T-helper 22 cell (primary cell): ENCODE measurements at places on chromosomes 5 and 9.
A peak's percentile ranks its signal among the peaks of the same experiment; 100 is the strongest.

GRCh38 chr5:89441965-89442364 is 559.0 kb upstream of the MEF2C start:
- DNase-seq: no peak

DNA sequence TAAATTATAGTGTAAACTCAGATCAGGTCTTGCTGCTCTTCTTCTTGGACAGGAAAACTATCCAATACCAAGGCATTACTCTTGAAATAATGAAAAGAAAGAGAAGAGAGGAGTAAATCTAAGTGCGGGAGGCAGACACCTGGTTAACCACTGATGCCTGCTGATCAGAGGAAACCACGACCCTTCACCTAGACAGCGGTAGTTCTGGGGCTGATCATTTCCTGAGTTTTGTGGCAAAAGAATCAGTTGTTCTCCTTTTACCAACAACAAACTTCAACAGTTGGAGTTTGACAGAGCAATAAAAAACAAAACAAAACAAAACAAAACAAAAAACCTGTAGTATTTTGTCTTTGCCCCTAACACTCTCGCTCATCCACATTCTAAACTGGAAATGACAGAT is 3.0 kb downstream of the RLN1 start:
- peak; percentile 18 for DNase-seq

DNA sequence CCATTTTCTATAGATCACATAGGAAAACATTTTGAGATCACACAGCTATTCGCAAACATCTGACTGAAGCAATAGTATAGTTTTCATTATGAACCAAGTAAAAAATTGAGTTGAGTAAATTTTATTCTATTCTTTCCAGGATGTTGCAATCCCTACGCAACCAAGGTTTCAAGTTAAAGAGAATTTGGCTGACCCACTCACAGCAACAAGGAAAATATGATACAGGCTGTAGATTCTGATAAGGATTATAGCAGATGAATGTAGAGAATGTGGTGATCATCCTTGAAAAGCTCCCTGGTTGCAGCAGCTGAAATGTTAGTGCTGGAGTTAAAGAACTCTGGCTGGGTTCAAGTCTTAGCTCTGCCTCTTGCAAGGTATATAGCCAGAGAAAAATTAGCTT is 4.7 kb downstream of the ABCA1 start:
- no peak for DNase-seq

DNA sequence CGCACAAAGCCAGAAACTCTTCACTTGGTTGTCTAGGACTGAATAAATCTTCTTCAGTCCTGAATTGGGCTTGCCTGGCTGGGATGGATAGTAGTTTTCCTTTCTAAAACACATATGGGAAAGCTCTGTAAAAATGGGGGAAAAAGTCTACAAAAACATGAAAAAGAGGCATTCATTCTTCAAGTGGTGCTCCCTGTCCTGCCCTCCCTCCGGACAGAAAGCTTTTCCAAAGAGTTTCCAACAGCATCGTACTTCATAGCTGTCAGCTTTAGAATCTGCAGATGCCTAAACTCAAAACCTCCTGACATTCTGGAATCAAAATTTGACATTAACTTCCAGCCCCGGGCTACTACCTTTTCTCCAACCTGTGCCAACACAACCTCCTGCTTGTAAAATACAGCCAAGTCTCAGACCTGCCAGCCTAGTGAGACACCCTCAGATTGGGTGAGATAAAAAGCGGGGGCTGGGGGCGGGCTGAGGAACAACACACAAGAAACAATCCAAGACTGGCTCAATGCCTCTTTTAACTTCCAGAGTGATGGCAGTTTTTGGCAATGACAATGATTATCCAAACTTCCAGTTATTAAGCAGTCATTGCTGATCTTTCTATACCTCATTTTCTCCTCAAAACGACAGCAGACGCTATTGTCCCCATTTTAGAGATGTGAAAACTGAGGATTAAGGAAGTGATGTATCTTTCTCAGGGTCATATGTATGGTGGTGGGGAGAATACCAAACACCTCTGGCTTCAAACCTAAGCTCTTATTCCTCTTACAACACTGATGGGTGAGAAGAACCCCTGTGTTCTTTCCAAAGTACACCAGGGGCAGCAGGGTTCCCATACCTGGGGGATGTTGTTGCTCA is 1.3 kb downstream of the TNC start:
- DNase-seq: no peak

- no peak for DNase-seq
Observed at GRCh38 chr9:96508227-96508940, 58.4 kb downstream of the HABP4 start.

DNA sequence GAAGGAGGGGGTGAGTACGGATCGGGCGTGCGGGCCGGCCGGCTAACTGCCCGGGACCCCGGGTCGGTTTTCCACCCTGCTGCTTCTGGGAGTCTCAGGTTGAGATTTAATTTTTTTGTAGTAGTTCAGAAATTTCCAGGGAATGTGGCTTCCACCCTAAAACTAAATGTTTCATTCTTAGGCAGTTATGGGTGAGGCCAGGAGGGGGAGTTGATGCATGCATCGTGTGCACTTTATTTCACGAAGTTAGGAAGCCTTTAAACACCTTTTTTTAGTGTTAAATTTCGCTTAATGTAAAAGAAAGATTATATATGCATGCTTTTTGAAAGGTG is 905 bp downstream of the CDK9 start:
- no peak for DNase-seq

GRCh38 chr5:133370036-133370831 is 242.1 kb downstream of the FSTL4 start:
- no peak for DNase-seq

DNA sequence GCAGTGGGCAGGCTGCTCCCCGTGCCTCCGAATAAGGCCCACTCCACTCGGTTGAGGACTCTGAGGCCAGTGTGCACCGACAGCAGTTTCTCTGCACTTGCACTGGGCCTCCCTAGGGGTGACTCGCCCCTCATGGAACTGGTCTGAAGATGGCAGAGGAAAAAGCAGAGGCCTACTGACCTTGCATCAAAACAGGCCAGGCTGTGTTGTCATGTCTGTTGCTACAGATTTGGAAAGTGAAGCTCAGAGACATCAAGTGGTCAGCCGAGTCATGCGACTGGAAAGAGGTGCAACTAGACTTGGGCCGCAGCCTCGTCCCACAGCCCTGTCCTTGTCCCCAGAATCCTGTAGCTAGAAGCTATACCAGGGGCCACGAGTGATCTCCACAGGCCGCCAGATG is 78.3 kb downstream of the DCP2 start:
- no peak for DNase-seq

DNA sequence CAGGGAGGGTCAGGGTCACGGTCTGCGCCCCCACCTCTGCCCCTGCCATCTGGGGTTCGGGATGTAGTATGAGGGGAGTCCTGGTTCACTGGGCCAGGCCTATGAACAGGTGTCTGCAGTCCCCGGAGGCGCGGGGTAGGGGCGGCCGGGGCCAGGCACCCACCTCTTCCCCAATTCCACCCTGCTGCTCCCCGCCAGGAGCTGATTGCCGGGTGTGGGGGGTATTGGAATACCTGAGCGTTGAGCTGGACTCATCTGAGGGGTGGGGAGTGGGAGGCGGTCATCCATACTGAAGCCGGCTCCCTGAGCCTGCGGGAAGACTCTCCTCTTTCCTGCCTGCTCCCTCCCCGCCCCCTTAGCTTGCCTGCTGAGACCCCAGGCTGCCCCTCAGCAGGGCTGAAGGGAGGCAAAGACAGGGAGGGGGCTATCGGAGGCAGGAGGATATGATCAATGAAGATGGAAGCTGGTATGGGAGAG is 679 bp downstream of the SLC6A7 start:
- no peak for DNase-seq

DNA sequence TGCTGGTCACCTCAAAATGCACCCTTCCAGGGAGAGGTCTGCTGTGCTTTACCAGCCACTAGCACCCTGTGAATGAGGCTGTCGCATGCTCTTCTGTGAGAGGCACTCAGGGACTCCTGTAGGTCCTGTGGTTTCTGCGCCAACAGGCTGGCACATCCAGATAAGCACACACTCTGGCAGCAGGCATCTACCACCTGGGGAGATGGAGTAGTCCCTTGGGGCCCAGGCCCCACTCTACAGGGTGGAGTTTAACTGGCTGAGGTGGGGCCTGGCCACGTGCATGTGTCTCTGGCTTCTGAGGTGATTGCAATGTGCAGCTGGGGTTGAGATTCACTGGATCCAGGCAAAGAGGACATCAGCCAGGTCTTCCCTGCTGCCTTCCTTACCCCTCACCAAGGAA is 32.3 kb downstream of the TMEM174 start:
- no peak for DNase-seq

DNA sequence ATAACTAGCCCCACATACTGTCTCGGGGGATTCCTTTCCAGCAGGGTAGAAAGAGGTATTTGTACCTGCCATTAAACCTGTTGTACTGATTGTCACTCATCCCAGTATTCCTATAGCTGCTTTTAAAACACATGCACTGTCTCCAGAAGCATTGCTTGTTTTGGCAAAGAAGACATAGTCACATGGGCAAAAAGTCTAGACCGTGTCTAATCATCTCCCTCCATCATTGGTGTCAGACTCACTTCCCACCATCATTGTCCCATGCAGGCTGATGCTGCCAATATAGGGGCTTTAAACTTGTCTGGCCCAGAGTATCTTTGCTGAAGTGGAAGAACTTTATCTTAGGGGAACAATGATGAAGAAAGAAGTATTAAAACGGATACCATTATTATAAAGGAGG is 12.6 kb downstream of the DNAJC21 start:
- no peak for DNase-seq
